M059J (cell line): ENCODE measurements at places on chromosomes 13 and 19. TPM values are rescaled to one million over a fixed set of nuclear protein-coding genes. Genes with fewer than 3 reads are reported as not detected.

GRCh38 chr13:99312493-99312883 lies 5.3 kb upstream of the GPR183 start:
- DNase-seq, result peak; percentile 93

DNA sequence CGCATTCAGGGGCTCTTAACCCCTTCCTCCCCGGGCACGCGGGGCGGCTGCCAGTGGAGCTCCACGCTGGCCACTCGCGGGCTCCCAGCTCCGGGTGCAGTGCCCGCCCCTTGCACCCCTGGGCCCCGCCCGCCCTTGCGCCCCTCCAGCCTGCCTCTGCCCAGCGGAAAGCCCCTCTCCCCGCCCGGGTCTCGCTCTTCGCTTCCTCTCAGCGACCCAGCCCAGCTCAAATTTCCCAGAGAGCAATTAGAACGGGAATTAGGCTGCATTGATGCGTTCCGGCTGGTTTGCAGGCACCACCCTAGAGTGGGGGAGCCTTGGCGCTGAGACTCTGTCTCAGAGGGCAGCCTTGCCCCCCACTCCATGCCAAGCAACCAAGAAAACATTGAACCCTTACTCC lies 1.8 kb upstream of the GSX1 start:
- DNase-seq, result no peak

- DNase-seq, result peak; percentile 33
Observed at GRCh38 chr19:31054430-31054829, 294.8 kb downstream of the TSHZ3 start.

DNA sequence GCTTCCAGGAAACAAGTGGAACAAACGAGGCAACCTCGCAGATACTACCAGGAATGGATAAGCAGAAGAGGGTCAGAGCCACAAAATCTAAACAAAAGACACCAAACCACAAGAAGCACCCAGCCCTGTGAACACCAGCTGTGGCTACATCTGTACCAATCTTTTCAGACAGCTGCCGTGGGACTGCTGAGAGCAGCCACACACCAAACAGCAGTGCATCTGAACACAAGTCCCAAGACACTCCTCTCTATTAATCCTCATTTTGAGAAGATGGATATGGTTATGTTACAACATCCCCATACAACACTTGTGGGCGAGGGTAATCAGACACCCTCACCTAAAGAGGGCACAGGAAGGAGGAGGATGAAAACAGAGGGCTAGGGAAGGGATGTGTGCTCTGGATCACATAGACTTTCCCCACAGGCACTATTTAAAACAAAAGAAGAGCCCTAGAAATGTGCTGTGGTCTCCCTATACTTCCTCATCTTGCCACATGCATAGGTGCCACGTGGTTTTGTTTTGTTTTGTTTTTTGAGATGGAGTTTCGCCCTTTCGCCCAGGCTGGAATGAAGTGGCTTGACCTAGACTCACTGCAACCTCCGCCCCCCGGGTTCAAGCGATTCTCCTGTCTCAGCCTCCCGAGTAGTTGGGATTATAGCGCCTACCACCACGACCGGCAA lies 41.6 kb upstream of the ZNF14 start:
- DNase-seq, result no peak

GRCh38 chr19:5935473-5936291 lies 21.6 kb downstream of the CAPS start:
- no peak for DNase-seq

- no peak for DNase-seq
Observed at GRCh38 chr19:45110851-45111266, 17.9 kb downstream of the PPP1R37 start.

DNA sequence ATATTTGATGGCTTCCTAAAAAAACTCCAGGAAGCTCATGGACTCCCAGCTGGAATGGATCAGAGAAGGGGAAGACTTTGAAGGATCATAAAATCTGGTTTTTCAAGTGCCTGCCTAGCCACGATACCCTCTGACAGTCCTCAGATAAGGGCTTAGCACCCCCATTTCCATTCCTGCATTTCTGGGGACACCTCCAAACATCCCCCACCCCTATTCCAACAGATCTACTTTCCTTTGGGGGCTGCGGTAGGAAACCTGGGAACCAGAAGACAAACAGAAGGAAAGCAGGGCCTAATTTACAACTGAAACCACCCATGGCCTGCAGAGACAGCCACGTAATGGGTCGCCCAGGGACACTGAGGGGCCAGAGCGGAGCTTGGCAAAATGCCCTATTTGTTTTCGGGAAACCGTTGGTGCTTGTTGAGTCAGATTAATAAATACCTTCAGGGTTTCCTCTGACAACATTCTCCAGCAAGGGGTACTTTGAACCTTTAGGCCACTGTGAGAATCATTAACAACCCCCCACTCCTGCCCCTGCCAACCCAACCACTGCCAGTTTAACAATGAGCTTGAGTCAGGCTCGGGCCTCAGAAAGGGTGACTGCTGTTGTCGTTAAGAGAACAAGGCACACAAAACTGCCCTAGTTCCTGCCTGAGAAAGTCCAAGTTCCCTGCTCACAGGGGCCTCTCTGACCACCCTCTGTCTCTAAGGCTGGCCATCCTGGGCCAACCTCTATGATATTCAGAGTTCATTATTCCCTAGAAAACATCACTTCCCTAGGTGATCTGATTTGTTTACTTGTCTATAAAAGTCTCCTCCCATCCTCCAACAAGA lies 23.5 kb downstream of the RHPN2 start:
- peak; percentile 99 for DNase-seq

GRCh38 chr19:14412996-14413692 lies 6.0 kb downstream of the DDX39A start:
- DNase-seq, result no peak

- peak; percentile 29 for DNase-seq
Observed at GRCh38 chr13:113562085-113562749, 22.3 kb upstream of the TFDP1 start.

Gene ZNF556
- 0.52 TPM in 1 of 2 replicates, not detected in the other for total RNA-seq

Gene FFAR2
- not detected in 2 replicates for total RNA-seq

Gene SYCN
- not detected in 2 replicates for total RNA-seq

Gene ZNF614
- 8.5 and 16.3 TPM in 2 replicates for total RNA-seq

Gene DCT
- total RNA-seq, result not detected in 2 replicates

Gene OR7D2
- 0.05 and 0.12 TPM in 2 replicates for total RNA-seq

Gene ETV2
- total RNA-seq, result 0.54 TPM in 1 of 2 replicates, not detected in the other

Gene CFAP97D2
- not detected in 2 replicates for total RNA-seq

Gene CACNG8
- 0.15 TPM in 1 of 2 replicates, not detected in the other for total RNA-seq

Gene ZIC2
- total RNA-seq, result 0.05 and 0.44 TPM in 2 replicates

Gene B3GNT8
- not detected in 2 replicates for total RNA-seq
